ENCODE measurements at places on chromosomes 11 and 22.

DNA sequence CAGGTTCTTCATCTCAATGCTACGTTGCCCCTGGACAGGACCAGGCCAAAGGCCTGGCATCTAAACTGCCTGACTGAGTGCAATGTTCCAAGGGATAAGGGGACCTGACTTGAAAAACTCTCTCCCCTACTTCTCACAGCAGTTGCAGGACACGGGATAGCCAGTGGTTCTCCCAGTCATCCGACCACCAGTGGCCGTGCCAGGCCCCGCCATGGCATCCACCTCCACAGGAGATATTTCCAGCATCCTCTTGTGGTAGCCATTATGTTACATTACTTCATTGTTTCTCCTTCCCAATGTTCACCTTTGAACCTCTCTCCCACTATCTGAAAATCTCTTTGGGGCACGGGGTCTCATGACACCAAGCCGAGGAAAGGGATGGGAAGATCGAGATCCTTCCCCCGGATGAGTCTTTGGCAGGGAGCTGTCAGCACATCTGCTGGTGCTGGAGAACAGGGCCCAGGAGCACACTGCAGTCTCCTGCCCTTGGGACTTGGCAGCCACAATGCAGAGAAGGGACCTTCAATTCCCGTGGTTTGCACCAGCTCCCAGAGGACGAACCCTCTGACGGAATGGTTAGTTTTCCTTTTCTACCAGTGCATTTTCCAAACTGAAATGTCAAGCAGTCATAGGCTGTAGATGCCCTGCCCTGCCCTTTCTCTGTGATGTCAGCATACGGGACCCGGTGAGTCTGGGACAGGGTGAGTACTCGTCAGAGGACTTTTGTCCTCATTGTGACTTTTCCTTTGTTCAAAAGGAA is 121.2 kb downstream of the ETS1 start:
- DNase-seq, result no peak

DNA sequence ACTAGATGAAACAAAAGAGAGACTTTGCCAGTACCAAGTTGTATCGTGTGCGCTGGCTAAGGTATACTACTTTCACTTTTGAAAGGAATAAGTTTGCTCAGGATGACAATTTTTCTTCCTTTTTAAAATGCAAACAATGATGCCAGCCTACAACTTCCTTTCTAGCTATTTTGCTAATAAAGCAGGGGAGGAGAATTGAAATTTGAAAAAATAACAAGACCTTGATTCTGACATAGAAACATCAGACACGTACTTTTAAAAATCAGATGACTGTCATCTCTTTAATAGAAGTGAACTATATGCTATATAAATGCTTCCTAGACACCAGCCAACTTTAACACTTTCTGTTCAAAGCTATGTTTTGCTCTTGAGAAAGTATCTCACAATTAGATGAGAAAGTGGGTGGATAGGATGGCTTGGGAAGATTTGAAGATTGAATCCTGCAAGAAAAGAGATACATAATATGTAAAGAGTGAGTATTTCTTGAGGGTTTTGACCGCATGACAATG is 41.7 kb upstream of the BLID start:
- no peak for DNase-seq

- no peak for DNase-seq
Measured at GRCh38 chr11:99979042-99979441, 708.0 kb upstream of the ARHGAP42 start.

- DNase-seq, result no peak
Measured at GRCh38 chr11:31619980-31620379, 110.4 kb downstream of the ELP4 start.

DNA sequence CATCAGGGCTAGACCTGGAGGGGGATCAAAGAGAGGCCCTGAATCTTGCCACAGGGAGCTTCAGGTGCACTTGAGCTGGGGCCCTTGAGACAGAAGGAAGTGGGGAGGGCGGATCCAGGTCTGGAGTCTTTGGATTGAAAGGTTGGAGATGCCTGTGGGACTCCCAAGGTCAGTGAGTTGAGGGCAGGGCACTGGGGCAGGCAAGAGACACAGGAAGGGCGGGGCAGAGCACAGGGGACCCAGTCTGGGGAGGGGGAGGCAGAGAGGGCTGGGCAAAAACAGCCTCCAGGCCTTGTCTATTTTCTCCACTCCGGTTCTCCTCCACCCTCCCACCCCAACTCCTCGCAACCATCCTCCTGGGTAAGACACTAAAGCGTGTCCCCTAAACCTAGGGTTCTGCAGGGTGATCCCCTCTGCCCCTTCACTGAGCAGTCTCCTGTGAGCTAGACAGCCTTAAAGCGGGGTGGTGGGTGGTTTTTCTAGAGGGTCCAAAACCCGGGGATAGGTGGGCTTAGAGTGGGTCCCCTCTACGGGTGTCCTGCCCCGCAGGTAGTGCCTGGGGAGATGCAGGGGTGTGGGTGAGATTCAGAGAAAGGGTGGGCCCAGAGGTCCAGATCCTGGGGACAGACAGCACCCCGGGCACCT is 38.6 kb upstream of the CELSR1 start:
- no peak for DNase-seq

- no peak for DNase-seq
Measured at GRCh38 chr11:44407211-44407996, 97.5 kb upstream of the ALX4 start.
